Stimulated activated CD8-positive, alpha-beta memory T cell treated with anti-CD3 and anti-CD28 coated beads, Interleukin-7, amount 100 ng/mL, for 48 hours (primary cell): ENCODE measurements at places on chromosomes 1 and 21.

DNA sequence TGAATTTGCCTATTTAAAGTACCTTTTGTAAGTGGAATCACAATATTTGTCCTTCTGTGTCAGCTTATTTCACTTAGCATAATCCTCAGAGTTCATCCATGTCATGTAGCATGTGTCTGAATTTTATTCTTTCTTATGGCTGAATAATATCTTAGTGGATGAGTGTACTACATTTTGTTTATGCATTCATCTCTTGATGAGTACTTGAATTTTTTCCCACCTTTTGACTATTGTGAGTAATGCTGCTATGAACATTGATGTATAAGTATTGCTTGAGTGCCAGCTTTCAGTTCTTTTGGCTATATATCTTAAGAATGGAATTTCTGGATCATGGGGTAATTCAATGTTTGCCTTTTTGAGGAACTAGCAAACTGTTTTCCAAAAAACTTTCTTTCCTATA, 84.2 kb downstream of the TGFB2 start:
- no peak for DNase-seq

GRCh38 chr1:61910035-61910434, 167.8 kb downstream of the PATJ start:
- DNase-seq, result no peak

- DNase-seq, result no peak
Measured at GRCh38 chr1:158022554-158023312, 29.3 kb downstream of the KIRREL1 start.

GRCh38 chr1:98538106-98538505, 123.4 kb upstream of the SNX7 start:
- DNase-seq, result no peak

DNA sequence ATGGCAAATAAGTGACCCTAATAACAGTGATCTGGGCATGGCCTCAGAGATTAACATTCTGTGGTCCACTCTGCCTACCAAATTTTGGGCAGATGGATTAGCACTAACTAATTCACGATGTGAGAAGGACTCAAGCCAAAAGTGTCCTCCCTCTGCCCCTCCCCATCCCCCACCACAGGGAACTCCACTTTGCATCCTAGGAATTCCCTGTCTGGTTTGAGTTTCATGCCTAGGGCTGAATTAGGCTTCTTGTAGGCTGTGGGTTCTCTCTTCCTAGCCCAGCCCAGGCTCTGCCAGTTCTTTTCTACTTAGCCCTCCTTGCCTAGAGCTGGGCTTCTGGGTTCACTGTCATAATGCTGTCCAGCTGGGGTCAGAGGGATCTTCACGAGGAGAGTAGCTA, 64.1 kb downstream of the ATP2B4 start:
- DNase-seq, result no peak

GRCh38 chr21:45138199-45139002, 64.0 kb downstream of the ADARB1 start:
- DNase-seq, result peak; percentile 47

DNA sequence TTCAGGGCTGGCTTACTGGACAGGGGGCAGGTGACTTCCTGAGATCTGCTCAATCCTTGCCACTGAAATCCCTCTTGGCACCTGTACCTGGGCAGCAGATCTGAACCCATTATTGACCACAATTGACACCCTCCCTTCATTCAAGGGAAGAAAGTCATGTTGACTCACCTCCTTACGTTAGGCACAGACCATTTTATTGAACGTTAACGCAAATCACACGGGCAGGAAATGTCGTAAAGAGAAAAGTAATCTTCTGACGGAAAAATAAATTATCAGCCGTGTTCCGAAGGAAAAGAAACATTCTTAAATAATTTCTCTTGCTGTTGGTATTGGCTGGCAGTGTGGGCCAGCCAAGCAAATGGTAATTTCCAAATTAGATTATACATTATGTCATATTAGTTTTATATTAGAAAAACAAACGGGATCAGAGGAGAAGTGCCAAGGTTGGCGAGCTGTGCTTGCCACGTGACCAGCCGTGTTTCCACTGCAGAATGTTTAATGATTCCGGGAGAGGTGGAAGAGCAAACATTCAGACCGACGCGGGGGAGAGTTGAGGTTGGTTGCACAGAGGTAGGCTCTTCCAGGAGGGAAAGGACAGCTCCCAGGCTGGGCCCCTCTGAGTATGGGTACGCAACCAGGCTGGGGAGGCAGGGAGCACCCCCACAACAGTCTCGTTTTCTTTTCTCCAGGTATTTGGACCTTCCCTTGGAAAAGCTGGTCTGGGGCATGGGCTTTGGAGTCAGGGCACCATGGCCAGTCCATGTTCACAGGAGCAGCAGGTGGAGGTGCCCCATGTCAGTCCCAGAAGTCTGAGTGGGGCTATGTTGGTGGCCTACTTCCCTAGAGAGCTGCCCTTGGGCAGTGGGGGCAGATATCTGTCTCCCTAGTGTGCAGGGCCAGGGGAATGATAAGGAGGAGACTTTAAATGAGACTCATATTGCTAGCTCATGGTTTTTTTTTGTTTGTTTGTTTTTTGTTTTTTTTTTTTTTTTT, 121.1 kb downstream of the FOXD2 start:
- DNase-seq, result no peak

DNA sequence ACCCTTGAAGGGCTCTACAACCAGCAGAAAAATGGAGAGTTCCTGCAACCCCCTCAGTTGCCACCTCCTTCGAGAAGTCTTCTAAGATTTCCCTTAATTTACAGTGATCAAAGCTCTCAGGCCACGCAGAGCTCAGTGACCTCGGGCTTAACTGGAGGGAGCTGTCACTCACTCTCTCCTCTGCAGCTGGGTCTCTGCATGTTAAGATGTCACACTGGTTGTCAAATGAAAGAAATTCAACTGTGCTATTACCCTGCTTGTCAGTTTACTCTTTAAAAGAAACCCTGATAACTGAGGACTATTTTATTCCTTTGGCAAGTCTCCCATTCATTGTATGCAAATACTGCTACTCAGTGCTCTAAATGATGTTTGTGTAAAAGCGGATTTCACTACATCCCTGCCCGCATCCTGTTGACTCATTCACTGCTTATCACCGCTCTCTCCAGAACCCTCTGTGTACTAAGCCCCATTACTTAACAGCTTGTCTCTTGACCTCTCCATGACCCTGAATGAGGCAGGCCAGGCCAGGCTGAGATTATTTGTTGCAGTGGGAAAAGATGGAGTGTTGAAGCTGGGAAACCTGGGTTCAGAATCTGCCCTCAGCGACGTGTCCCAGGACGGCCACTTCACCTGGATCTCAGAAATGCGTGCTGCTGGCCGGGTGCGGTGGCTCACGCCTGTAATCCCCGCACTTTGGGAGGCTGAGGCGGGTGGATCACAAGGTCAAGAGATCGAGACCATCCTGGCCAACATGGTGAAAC, 13.7 kb downstream of the DHRS3 start:
- no peak for DNase-seq

GRCh38 chr1:12143631-12144155, 23.1 kb upstream of the TNFRSF1B start:
- no peak for DNase-seq

DNA sequence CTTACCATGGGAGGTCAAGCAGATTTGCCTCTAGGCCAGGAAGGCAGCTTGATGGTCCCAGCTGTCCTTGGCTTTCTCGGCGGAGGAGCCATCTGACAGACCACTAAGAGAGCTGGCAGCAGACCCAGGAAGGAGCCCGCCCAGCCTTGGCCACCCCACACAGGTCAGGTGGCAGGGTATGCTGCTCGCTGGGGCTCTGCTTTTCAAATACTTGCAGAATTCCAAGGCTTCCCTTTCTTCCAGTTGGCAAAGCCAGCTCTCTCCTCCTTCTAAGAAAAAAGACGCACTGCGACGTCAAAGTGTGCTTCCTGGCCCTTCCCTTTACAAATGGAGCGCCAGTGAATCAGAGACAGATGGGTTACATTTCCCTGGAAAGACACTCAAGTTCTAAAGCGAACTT, 229.4 kb downstream of the CACNA1E start:
- no peak for DNase-seq

GRCh38 chr1:21311016-21311415, 20.8 kb upstream of the ECE1 start:
- DNase-seq, result no peak

DNA sequence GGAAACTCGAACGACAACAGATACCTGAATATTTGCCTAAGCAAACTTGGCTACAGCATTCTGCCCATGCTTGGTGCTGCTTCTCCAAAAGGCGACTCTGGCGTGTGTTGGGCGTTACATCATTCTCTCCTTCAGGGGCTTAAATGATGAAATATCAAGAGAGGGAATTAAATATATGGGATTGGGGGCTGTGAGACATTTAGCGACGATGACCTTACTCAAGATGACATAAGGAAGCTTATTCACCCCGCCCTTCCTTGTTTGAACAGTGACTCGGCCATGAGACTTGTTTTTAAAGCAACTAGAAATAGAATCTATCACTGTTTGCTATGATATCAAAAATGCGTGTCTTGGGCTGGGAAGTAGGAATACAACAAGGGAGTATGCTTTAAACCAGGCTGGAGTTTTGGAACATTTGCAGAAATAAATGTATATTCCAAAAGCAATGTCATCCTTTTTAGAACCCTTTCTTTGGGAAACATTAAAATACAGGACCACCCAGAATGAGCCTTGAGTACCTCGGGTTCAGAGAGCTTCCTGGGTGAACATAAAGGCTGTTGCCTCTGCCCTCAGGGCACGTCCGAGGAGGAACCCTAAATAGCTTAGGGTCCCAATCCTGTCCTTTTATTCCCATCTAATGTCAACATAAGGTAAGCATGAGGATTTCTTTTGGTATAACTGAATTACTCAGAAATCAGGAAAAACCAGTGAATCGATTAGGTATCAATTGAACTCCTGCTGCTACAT, 123.3 kb upstream of the SLC45A1 start:
- no peak for DNase-seq

DNA sequence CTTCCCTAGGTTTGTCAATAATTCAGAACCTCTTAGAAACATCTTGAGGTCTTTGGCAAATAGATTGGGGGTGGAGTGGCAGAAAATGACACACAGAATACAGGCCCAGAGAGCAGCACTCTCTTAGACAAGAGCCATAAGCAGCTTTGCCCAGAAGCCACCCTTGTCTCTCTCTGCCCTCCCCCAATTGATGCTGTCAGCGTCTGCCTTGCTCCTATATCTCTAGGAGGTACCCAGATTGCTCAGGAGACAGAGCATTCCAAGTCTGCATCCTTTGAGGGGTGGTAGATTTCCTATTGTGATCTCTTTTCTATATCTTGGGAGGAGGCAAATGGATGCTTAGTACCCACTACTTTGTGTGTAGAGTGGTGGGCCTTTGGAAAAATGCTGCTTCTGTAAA, 1.8 kb downstream of the RGL1 start:
- no peak for DNase-seq

DNA sequence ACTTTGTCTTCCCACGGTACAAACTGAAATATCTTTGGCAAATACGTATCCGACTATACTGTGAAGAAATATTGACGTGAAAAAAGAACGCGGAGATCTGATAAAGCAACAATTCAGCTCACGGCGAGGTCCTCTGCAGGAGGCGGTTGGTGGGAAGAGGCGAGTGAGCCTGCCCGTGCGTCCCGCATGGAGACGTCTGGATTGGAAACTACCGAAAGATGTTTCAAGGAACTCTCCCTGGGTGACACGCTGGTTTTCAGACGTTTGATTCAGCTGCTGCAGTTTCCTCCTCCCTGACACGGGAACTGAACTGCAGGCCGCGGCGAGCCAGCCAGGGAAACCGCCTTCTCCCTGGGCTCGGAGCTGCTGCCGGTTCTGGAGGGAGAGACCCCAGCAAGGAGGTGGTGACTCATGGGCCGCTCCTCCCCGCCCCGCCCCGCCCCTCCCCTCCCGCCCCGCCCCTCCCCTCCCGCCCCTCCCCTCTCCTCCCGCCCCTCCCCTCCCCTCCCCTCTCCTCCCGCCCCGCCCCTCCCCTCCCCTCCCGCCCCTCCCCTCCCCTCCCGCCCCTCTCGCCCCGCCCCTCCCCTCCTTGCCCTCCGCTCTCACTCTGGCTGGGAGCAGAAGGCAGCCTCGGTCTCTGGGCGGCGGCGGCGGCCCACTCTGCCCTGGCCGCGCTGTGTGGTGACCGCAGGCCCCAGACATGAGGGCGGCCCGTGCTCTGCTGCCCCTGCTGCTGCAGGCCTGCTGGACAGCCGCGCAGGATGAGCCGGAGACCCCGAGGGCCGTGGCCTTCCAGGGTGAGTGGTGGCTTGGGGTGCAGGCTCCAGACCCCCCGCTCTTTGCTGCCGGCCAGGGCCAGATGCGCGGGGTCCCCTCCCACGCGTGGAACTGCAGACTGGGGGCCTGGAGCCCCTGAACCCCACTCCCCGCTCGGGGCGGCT, at the start of gene COL6A1:
TSS of gene COL6A1 (plus strand) at position 620 of the 941 bp plus-strand sequence. CDS start at position 701, 81 bp downstream.
- no peak for DNase-seq
